ENCODE measurements at places on chromosomes 16 and 17.

DNA sequence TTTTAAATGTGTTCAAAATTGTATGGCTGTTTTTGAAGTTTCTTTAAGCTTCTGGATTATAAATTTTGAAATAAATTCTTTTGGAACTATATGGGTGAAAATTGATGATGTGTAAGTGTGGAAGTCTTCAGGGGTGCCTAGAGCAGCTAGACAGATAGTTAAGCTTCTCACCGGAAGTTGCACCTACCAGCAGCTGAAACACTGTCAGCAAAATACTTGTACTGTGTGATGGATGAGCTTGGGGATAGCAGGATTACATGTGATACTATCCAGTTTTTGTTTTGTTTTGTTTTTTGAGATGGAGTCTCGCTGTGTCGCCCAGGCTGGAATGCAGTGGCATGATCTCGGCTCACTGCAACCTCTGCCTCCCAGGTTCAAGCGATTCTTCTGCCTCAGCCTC is 19.7 kb downstream of the RBL2 start:
- DNase-seq, result no peak

DNA sequence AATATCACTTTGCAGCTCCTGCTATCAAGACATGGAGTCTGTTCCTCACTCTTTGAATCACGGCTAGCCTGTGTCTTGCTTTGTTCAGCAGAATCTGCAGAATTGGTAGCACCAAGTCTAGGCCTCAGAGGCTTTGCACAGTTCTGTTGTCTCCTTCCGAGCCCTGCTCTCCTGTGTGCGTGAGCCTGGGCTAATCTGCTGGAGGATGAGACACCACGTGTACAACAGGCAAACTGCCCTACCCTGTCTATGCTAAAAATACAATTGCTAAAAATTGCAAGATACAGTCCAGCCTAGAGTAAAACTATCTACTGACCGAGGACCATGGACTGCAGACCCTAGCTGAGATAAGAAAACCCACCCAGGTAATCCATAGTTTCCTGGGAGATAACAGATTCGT is 484.7 kb downstream of the NPIPA7 start:
- DNase-seq, result no peak

DNA sequence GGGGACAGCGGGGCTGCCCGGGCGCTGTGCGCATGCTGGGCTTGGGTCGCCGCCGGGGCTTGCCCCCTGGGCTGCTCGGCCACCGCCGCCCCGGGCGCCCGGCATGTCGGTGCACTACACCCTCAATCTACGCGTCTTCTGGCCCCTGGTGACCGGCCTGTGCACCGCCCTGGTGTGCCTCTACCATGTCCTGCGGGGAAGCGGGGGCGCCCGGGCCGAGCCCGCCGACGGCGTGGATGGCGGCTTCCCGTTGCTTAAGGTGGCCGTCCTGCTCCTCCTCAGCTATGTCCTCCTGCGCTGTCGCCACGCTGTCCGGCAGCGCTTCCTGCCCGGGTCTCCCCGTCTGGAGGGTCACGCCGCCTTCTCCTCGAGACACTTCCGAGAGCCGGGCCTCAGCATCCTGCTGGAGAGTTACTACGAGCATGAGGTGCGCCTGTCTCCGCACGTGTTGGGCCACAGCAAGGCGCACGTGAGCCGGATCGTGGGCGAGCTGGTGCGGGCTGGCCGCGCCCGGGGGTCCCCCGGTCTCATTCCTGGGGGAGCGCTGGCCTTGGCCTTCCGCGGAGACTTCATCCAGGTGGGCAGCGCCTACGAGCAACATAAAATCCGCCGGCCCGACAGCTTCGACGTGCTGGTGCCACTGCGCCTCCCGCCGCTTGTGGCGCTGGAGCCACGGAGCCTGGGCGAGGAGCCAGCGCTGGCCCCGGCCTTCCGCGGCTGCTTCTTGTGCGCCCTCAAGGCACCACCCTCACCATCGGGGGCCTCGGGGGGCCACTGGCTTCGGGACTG is 789 bp downstream of the ITPRIPL2 start:
- no peak for DNase-seq

DNA sequence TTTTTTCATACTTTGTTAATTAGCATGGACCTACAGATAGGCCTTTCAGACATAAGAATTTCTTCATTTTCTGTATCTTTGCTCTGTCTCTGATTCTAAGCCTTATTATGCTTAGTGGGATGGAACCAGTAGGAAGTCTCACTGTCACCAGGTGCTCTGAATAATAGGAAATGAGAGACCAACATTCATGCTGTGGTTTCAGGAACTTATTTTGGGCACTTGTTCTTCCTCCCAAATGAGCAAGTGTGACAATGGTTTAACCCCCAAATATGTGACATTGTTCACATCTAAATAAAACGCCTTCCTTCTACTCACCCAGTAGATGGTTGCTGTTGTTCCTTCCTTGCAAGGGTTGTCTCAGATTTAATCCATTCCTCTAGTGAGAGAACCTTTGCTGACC is 100.2 kb downstream of the SYCE1L start:
- no peak for DNase-seq

GRCh38 chr16:68749432-68749831 is 12.3 kb downstream of the CDH1 start:
- DNase-seq, result no peak

All from activated CD4-positive, alpha-beta T cell treated with anti-CD3 and anti-CD28 coated beads, Interleukin-2, amount 50 U/mL, for 48 hours (primary cell).